RPMI8226 (cell line): ENCODE measurements at places on chromosomes 1 and 21.

GRCh38 chr21:33967086-33967571 lies 51.5 kb upstream of the ATP5PO start:
- no peak for DNase-seq

GRCh38 chr1:47682198-47682597 lies 244.4 kb downstream of the FOXD2 start:
- no peak for DNase-seq

DNA sequence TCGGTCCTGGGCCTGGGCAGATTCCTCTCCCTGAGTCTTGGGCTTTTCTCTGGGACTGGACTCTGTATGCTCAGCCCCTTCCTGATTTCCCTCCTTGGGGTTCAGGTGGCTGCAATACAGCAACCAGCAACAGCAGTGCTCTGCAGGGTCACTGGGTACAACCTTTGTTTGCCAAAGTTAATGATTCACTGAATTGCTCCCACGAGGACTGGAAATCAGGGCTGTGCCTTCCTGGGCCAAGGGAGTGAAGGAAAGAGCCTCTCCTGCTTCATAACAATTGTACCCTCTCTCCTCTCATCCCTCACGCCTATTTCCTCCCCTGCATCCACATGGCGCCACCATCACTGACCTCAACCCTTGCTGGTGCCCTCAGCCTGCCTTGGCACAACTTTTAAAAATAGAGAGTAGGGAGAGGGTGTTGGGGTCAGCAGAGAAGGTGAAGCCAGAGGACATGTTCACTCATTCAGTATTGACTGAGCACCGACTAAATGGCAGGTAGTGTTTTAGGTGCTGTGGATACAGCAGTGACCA lies 52.8 kb upstream of the GOLT1A start:
- no peak for DNase-seq

DNA sequence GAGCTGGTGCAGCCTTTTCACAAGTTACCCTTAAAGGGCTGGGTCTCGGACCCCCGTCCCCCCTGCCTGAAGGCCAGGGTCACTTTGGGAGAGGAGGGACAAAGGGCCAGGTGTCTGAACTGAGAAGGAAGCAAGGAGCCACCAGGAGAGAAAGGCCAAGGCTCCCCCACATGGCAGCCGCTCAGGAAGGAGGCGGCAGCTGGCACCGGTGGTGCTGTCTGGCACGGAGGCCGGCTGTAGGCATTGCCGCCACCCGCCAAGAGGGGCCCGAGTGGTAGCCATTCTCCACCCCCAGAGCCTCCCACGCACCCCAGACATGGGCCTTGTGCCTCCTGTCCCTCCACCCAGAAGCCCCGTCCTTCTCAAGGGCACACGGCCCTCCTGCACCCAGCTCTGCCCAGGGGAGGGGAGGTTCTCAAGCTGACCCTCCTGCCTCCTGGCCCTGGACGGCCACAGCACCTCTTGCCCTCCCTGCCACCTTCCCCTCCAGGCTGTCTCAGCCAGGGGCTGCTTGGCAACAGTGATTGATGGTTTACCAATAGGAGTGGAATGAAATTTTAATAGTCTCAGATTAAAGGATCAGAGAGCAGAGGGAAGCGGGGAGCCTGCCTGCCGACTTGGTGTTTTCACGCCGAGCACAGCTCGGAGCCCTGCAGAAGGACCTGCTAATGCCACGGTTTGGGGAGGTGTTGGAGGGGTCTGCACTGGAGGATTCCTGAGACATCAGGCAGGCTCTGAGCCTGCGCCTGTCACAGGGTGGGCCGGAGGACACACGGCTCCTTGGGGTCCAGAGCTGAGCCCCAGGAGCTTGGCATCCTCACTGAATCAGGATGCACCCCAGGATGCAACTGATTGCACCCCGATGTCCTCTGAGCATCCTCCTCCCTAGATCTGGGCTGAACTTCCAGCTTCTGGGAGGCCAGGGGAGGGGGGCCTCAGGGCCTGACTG lies 211.9 kb upstream of the VAMP3 start:
- no peak for DNase-seq

GRCh38 chr1:161727256-161727924 lies 6.0 kb downstream of the FCRLB start:
- DNase-seq, result peak; percentile 80

DNA sequence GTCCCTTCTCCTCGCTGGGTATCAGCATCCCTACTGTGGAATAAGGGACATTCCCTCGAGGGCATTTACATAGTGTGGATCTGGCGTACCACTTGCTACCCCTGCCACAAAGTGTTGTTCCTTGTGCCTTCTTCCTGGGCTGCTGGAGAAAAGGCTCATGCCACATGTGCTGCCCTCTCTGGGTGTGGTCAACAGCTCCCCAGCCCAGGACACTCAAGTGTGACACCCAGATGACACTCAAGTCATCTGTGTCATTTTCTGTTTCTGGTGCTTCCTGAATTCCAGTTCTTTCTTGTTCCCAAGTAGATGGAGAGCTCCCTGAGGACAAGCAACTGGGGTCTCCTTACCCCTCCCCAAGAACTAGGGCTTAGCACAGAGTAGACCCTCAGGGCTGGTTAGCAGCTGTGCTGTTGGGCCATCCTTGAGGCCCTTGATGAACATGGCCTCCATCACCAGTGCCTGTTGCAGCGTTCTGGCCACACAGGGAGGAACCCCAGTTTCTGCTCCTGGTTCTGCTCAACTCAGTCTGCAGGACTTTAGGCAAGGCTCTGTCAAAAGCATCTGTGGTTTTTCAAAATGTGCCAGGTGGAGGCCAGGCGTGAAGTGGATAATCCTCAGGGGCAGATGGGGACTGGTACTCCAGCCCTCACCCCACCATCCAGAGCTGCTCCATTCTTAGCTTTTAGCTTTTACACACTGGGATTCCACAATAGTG lies 49.0 kb upstream of the CLIC4 start:
- no peak for DNase-seq

GRCh38 chr1:234942012-234942332 lies 186.7 kb downstream of the TOMM20 start:
- DNase-seq, result no peak

DNA sequence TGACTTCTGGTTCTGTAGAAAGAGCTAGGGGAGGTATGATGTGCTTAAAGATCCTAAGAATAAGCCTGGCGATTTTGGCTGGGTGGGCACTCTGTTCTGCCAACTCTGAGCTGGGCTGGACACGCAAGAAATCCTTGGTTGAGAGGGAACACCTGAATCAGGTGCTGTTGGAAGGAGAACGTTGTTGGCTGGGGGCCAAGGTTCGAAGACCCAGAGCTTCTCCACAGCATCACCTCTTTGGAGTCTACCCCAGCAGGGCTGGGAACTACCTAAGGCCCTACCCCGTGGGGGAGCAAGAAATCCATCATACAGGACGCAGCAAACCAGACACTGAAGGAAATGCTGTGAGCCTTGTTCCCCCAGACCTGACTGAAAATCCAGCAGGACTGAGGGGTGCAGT lies 93.3 kb downstream of the PAPPA2 start:
- DNase-seq, result no peak

- DNase-seq, result no peak
Observed at GRCh38 chr1:11413986-11414391, 65.0 kb upstream of the DISP3 start.

DNA sequence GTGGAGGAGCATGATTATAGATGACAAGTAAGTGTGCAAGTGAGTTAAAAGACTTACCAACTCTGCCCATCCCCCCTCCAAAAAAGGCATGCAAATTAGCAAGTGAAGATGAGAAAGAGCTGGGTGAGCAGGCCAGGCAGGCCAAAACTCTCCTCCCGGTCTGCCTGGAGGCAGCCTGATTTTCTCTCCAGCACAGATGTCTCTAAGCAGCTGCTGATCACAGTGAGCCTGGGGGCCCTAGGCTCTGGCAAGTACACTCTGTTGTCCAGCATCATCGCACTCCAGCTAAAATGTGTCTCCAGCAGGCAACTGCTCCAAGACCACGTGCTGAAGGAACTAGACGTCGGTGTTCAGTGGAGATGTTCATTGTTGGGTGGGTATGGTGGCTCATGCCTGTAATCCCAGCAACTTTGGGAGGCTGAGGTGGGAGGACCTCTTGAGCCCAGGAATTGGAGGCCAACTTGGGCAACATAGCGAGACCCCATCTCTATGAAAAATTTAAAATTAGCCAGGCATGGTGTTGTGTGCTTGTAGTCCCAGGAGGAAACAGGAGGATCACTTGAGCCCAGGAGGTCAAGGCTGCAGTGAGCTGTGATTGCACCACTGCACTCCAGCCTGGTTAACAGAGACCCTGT lies 56.7 kb upstream of the PUM1 start:
- peak; percentile 32 for DNase-seq

- peak; percentile 23 for DNase-seq
Observed at GRCh38 chr1:62271948-62272728, 47.1 kb downstream of the KANK4 start.

GRCh38 chr1:106975944-106976343 lies 80.5 kb upstream of the PRMT6 start:
- DNase-seq, result no peak

GRCh38 chr1:39711104-39711965 lies 20.1 kb upstream of the HPCAL4 start:
- DNase-seq, result no peak

DNA sequence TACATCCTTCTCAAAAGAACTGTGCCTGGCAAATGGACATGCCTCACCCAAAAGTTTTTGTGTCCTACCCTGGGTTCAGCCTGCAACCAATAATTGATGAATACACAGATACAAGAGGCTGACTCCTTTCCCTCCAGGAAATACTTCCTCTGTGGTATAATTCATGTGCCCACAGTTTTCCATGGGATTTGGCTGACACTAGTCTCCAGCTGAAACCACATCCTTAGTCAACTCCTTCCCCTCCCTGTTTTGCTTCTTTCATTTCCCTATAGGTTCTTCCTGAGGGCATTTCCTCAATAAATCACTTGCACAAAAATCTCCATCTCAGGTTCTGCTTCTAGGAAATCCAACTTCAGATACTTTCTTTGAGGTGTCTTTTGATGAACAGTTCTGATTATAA lies 436.6 kb upstream of the C1orf87 start:
- DNase-seq, result no peak

DNA sequence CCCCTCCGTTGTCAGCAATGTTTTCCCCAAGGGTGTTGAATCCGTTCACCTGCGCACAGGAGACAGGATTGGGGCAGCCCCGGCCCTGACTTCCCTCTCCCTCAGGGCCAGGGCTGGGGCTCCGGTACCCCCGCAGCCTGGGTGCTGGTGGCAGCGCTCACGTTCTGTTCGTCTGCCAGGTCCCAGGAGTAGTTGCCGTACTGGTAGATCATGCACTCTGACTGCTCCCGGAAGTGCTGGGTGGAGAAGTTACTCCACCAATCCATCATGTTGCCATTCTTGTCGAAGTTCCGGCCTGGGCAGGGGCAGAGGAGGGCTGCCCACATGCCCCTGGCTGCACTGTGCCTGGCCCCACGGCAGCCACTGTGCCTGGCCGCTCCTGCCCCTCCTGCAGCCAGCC lies 6.1 kb downstream of the PRXL2B start:
- no peak for DNase-seq

DNA sequence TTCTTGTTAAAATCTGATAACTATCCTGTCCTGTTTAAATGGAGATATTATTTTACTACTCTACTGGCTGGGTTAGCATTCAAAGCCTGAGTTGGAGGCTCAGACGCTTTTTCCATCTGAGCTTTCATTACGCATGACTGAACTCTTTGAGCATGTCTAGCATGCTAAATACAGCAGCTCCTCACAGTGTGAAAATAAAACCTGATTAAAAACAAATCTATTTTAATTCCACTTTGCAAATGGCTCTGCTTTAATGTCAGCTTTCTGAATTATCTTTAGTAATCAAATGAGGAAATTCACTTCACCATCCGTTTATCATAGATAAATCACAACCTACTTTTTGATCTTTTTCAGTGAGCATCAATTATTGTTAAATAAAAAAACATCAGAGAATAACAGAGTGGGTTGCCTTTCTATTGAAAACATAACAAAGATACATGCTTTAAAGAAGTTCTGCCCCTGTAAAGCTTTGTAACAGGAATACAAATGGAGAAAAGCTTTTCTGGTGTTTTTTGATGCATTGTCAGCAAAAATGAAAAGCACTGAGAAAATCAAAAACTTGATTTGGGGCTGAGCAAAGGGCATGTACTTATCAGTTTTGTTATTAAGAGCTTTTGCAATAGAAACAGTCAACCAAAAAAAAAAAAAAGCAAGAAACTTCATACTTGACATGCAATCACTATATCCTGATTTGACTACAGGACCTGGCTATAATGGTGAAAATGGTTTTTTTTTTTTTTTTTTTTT lies 3.5 kb upstream of the SPEN start:
- no peak for DNase-seq

GRCh38 chr1:26318338-26319064 lies 743 bp downstream of the CD52 start:
- no peak for DNase-seq

DNA sequence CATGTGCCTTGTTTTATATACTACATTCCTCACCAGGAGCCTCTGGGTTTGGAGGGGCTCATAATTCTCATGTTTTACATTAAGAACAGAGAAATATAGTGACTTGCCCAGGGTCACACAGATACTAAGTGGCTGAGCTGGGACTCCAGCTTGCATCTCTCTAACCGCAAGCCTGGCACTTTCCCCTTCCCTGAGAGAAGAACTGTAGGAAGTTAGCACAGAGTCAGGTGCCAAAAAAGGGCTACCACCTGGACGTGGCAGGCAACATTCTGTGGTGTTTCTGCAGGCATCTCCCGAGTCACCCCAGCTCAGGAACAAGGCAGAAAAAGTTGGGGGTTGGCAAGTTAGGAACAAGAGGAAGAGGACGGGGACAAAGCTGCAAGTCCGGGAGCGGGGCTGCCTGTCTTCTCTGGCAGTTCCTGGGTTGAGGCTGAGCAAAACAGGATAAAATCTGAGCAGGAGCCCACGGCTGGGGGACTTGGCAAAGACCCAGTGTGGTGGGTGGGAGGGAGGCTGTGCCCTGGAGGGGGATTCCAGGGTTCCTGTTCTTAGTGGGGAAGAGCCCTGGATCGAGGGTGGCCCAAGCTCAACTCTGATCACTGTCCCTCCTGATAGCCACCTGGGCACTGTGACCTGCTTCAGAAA lies 9.8 kb downstream of the PLA2G5 start:
- DNase-seq, result peak; percentile 72

DNA sequence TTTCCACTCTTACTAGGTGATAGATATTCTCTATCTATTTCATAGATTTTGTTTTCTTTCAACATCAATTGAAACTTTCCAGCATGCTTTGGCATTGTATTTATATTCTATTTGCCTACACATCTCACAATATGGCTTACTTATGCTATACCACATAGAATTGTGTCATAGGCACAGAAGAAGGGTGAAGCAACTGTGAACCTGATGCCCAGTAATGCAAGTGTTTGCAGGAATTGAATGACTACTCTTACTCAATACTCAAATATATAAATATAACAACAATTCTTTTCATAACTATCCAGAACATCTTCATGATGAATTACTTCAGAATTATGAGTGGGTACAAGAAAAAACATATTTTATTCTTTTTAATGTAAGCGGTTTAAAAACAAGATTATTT lies 165.9 kb downstream of the PTBP2 start:
- DNase-seq, result no peak
